Activated T-helper 1 cell treated with anti-CD3 and anti-CD28 coated beads, Interleukin-12 subunit alpha, Interleukin-12 subunit beta, Interleukin-2, Interleukin-4 antibody, amounts not matched to agents 30 ng/mL and 10 ng/mL and 1 ng/mL, durations not matched to agents 14 hours and 24 hours and 36 hours (primary cell): ENCODE measurements at places on chromosomes 16 and 17. TPM values are rescaled to one million over a fixed set of nuclear protein-coding genes. Genes with fewer than 3 reads are reported as not detected.

Gene SLC5A10
- not detected in 2 replicates for total RNA-seq

Gene EMP2
- total RNA-seq, result not detected in 2 replicates

Gene ACSM3
- 1.9 and 2.9 TPM in 2 replicates for total RNA-seq

Gene NEUROD2
- total RNA-seq, result not detected in 2 replicates

Gene CACNG3
- total RNA-seq, result not detected in 2 replicates

Gene BTBD17
- total RNA-seq, result not detected in 2 replicates

Gene MARCHF10
- total RNA-seq, result not detected in 2 replicates

DNA sequence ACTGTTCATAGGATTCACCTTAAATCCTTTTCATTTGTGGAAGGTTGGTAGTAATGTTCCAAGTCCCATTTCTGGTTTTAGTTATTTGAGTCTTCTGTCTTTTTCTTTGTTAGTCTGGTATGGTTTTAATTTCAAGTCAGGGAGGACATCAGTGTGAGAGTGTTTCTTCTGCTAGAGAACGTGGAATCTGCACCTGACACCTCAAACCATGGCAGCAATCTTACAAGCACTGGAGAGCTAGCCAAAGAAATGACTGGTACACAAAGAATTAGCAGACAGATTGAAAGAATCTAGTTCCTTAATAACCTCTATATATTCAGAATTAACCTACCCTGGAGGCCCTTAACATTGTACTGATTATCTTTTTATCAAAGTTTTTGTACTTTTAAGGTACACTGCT, 50.2 kb downstream of the CHCT1 start:
- H3K4me1 ChIP-seq, result peaks cover 13% of the 10 kb centered on the region
- H3K36me3 ChIP-seq, result peaks cover 31% of the 10 kb centered on the region
- no peak overlapping the region for H3K4me3 ChIP-seq
- DNase-seq, result no peak

DNA sequence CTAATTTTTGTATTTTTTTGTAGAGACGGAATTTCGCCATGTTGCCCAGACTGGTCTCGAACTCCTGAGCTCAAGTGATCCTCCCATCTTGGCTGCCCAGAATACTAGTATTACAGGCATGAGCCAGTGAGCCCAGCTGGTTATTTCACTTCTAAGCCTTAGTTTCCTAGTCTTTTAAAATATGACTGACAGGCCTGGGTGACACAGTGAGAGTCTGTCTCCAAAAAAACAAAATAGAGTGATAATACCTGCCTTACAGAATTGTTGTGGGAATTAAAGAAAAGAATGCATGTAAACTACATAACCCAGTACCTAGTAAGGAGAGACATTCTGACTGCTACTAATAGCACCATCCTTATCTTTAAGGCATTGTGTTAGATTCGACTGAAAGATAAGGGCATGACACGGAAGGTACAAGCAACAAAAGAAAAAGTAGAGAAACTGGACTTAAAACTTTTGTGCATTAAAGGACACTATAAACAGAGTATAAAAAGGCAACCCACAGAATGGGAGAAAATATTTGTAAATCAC, 11.6 kb downstream of the TOM1L2 start:
- H3K27ac ChIP-seq, result peak overlapping the region; percentile 100
- H3K27me3 ChIP-seq, result no peaks in the 10 kb centered on the region
- H3K4me1 ChIP-seq, result peaks cover 58% of the 10 kb centered on the region
- H3K36me3 ChIP-seq, result peaks cover 13% of the 10 kb centered on the region
- H3K4me3 ChIP-seq, result peak overlapping the region; percentile 85
- no peak for DNase-seq

- DNase-seq, result no peak
Measured at GRCh38 chr16:24535827-24536226, 3.5 kb upstream of the RBBP6 start.

GRCh38 chr17:78615631-78616030, 38.4 kb upstream of the DNAH17 start:
- peaks cover 5% of the 10 kb centered on the region for H3K27me3 ChIP-seq
- H3K27ac ChIP-seq, result no peak overlapping the region
- DNase-seq, result no peak
- H3K4me3 ChIP-seq, result no peak overlapping the region
- no peaks in the 10 kb centered on the region for H3K4me1 ChIP-seq

DNA sequence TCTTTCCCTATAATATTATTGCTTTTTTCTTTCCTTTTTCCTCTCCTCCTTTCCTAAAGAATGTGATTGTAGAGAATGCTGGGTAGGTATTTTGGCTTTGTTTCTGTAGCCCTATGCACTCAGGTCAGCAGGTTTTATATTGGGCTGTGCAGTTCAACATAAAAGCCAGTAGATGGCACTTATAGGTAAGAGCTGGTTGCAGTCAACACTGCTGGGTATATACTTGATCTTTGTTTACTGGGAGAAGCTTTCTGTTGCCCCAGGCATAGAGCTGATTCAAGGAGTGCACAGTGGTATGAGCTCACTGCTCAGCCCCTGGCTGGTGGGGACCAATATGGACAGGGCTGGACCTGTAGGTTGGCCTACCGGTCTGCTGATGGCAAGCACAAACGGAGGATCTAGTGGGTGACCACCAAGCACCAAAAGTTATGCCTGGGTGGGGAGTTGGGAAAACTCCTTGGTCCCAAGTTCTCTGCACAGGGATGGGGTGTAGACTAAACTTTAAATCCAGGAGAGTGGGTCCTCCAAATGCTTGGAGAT, 378.9 kb downstream of the PMP22 start:
- H3K4me3 ChIP-seq, result no peak overlapping the region
- DNase-seq, result no peak
- H3K27ac ChIP-seq, result no peak overlapping the region

GRCh38 chr17:42273474-42274252, 2.5 kb downstream of the STAT5B start:
- H3K36me3 ChIP-seq, result peaks cover 44% of the 10 kb centered on the region
- no peak for DNase-seq
- H3K4me3 ChIP-seq, result peak overlapping the region; percentile 97
- H3K4me1 ChIP-seq, result peaks cover 74% of the 10 kb centered on the region

DNA sequence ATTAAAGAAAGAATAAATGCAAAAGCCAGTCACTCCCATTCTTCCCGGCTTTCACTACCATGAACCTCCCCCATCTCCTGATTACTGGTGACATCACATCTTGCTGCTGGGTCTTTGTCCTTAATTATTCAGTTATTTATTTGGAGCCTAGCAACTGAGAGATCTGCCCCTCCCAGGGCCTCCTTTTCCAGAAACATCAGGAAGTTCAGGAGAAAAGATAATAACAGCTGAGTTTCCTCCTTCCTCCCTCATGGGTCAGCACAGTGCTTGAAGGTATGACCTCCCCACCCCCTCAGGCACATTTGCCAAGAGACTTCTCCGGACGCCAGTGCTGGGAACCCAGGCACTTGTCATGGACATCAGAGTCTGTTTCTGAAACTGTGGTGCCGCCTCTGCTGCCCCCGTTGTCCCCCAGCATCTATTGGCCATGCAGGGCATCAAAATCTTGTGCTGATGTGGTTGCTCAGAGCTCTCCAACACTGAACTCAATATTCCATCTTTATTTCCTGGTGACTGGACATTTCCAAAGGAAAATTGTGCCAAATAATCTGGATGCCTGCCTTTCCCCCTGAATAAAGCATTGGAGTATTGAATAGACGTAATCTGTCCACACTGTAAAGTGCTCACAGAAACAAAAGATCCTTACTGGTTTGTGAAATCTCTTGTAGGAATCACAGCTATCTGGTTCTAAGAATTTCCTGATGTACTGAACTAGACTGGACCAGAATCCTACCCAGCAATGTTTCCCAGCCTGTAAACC, 71.8 kb downstream of the ZNF18 start:
- H3K4me1 ChIP-seq, result no peaks in the 10 kb centered on the region
- H3K36me3 ChIP-seq, result no peaks in the 10 kb centered on the region
- no peak overlapping the region for H3K27ac ChIP-seq
- DNase-seq, result no peak

DNA sequence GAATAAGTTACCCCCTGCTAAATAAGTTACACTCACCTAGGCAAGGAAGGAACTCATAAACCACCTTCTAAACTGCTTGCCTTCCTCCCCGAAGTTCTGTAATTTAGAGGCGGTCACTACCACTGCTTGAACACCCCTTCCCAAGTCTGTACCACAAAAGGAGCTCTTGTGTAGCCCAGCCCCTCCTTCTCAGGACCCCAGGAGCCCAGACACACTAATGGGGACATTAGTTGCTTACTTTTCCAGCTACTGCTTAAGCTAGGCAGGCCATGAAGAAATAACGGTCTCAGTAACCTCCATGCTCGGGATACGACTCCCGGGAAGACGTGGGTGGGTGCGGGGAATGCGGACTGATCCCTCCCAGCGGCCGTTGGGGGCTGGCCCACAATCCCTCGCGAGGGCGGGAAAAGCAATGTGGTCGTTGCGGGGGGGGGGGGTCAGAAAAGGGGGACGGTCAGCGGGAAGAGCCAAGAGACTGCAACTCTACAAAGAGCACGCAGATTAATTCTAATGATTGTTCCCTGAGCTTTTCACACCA, at the start of gene TEX14:
Gene TEX14, minus strand, starts transcription at position 345 of the 538 bp plus-strand sequence. CDS start 40,044 bp downstream, outside the sequence.
- peaks cover 12% of the 10 kb centered on the region for H3K36me3 ChIP-seq
- no peaks in the 10 kb centered on the region for H3K27me3 ChIP-seq
- DNase-seq, result no peak
- H3K27ac ChIP-seq, result peak within 1 kb of the TSS; percentile 98

- peak within 1 kb of the TSS; percentile 97 for H3K27ac ChIP-seq
- H3K4me3 ChIP-seq, result peak within 1 kb of the TSS; percentile 96
- peaks cover 28% of the 10 kb centered on the region for H3K4me1 ChIP-seq
- peaks cover 30% of the 10 kb centered on the region for H3K36me3 ChIP-seq
- DNase-seq, result peak; percentile 93
Measured at GRCh38 chr16:30957456-30958174, at the start of gene SETD1A. TSS of gene SETD1A (plus strand) at chr16:30957754. CDS start at chr16:30958732, 978 bp downstream.

DNA sequence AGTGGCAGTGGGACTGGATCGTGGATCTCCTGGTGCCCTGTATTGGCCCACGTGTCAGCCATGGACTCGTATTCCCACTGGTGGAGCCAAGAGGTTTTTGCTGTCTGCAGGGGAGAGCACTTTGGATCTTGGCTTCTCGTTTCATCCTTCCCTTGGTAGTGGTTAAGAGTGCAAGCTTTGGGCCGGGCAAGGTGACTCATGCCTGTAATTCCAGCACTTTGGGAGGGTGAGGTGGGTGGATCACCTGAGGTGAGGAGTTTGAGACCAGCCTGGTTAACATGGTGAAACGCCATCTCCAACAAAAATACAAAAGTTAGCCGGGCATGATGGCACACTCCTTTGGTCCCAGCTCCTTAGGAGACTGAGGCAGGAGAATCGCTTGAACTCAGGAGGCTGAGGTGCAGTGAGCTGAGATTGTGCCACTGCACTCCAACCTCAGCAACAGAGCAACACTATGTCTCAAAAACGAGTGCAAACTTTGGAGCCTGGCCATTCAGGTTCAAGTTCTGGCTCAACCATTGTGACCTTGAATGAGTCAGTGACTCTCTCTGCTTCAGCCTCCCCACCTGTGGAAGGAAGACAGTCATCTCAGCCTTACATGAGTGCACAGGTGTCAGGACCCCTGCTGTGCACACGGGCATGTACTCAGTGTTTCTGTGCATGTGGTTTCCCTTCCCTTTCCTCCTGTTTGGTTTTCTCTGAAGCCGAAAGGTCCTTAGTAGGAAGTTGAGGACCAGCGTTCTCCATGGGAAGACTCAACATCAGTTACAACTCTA, 57.4 kb downstream of the PLCG2 start:
- DNase-seq, result no peak
- no peaks in the 10 kb centered on the region for H3K36me3 ChIP-seq
- H3K4me1 ChIP-seq, result peaks cover 26% of the 10 kb centered on the region
- no peak overlapping the region for H3K4me3 ChIP-seq

DNA sequence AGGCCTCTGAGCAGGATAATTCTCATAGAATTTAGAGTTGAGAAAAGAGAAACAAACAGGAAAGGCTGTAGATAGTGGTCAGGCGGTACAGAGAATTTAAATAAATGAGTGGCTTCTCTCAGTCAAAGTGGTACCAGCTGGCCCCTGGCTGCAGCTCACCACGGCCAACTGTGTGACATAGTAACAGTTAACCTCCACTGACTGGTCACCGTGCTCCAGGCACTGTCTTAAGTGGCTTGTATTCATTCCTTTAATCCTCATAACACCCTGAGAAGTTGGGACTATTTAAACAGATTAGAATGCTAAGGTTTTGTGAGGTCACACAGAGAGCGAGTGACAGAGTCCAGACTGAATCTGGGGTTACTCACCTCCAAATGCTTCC, 108.9 kb downstream of the GNAO1 start:
- H3K4me3 ChIP-seq, result no peak overlapping the region
- H3K27ac ChIP-seq, result no peak overlapping the region
- H3K4me1 ChIP-seq, result no peaks in the 10 kb centered on the region
- no peak for DNase-seq
- H3K36me3 ChIP-seq, result no peaks in the 10 kb centered on the region
